ENCODE measurements at places on chromosomes 7 and 10.

DNA sequence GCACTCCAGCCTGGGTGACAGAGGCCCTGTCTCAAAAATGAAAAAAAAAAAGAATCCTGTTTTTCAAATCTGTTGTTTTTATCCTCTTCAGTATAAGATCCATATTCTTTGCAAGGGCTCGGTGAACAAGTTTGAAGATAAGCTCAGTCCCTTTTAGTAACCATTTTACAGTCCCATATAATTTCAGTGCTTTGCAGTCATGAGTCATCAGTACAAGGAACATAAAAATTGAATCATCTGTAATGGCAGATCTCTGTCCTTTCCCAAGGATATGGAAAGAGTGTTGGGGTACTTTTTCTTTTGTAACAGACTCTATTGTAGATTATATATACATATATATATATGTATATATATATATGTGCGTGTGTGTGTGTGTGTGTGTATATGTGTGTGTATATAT lies 52.2 kb upstream of the ZPBP start:
- no peak for DNase-seq

DNA sequence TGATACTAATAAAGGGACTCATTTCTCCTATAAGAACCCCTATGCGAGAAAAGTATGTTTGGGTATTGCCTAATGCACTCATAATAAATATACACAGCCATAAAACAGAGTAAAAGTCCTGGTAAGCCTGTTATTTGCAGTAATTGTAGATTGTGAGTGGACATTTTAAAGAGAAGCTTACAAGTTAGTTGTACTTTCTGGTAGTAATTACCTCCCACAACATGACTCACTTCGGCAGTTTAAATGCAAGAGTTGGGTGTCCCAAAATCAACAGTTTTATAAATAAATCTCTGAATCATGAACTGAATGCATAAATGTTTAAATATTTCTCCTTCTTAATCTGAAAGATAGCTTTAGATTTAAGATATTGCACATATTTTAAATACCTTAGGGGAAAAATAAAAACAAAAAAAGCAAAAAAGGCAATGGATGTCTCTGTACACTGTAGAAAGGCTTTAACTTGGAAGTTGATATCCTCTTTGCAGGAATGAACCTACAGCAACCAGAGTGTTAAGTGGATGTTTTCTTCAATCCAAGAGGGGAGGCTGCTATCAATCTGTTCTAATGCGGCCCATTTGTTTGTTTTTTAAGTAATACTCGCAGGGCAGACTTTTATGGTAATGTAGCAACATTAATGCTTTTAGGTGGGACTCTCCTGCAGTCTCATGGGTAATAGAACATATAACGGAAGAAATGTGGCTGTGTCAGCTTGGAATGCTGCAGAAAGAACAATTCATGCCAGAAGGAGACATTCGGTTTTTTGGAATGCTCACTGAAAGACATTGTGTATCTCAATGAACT lies 57.3 kb upstream of the ZEB1 start:
- no peak for DNase-seq

DNA sequence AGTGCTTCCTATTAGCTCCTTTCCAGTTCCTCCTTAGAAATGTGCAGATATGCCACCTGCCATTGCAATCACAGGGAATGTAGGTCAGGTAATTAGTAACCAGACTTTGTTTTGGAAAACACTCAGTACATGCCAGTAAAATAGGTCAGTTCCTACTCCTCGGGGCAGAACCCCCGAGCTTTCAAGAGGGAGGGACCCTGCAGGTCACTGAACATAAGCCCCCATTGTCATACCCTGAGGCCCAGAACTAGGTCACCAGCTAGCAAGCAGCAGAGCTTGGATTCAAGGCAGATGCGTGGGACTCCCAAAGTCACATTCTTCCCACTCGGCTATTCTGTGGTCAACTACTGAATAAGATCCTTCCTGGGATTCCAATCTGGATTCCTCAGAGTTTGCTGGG lies 104.8 kb downstream of the PPP1R3C start:
- no peak for DNase-seq

- DNase-seq = no peak
Observed at GRCh38 chr10:95544783-95545500, 16.2 kb downstream of the SORBS1 start.

GRCh38 chr7:69367780-69368179 lies 230.5 kb upstream of the AUTS2 start:
- DNase-seq = no peak

- no peak for DNase-seq
Observed at GRCh38 chr10:70458329-70459060, 17.0 kb upstream of the NODAL start.

- DNase-seq = no peak
Observed at GRCh38 chr7:36390199-36391090, 783 bp downstream of the ANLN start.

- DNase-seq = no peak
Observed at GRCh38 chr7:44472843-44473242, 17.6 kb downstream of the NUDCD3 start.

- DNase-seq = no peak
Observed at GRCh38 chr10:128322106-128322505, 195.9 kb upstream of the MKI67 start.

DNA sequence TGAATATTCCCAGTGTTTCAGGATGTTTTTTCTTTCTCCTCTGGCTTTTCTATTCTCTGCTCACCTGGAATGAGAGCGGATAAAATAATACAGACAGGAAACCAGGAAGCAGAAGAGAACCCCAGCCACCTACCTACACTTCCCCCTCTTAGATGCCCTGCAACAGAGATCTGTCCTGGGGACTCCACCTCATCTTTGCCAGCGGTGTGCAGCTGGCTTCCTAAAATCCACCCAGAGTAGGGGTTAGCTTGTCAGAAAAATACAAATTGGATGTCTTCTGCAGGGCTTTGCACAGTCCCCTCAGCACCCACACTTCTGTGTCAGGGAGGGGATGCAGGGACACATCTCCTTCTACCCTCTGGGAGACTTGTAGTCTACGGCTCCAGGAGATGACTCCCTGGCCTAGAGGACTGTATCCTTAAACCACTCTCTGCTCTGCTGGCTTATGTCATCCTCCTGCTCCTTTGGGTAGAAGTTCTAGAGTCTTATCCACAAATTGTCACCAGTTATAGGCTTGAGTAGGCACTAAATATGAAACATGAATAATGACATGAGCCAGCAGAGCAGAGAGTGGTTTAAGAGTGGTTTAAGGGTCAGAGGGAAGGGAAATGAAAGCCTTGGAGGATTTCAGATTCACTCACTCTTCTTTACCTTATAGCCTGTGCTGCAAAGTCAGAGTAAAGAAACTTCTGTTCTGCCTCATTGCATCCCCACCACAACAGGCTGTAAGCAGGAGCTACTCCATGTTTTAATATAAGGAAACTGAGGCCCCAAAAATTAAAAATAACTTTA lies 749.4 kb downstream of the AUTS2 start:
- DNase-seq = no peak

DNA sequence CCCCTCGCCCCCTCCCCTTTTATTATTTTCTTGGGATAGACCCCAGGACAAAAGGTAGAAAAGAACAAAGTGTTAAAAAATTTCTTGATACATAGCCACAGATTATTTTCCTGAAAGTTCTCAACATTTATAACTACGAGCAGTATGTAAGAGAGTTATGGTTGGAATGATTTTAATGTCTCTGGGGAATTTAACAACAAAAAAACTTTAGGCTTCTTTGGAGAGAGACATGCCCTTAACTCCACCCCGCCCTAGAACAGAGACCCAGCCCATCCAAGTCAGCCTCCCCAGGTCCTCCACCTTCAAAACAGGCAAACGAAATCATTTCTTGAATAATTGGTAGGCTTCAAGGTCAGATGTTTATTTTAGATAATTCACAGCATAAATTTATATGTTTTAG lies 97.1 kb downstream of the TCF7L2 start:
- DNase-seq = no peak

GRCh38 chr10:72756674-72757385 lies 64.9 kb downstream of the MCU start:
- DNase-seq = no peak

DNA sequence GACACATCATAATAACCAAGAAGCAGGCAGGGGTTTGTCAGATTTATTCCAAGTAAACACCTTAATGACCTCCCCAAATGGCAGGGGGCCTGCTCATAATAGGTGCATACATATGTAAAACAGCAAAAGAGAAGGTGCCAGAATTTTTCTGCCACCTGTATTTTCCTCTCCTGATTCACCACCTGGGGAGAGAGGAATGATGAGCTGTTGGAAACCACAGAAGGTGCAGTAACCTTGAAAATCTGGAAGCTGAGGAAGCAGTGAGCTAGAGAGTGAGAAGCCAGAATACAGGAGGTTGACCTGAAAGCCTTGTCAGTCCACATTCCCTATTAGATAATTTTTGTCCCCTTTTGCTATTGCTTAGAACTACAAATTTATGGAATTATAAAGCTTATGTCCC lies 46.2 kb upstream of the PDE1C start:
- no peak for DNase-seq

GRCh38 chr7:151372612-151373265 lies 31.1 kb downstream of the NUB1 start:
- DNase-seq = no peak

DNA sequence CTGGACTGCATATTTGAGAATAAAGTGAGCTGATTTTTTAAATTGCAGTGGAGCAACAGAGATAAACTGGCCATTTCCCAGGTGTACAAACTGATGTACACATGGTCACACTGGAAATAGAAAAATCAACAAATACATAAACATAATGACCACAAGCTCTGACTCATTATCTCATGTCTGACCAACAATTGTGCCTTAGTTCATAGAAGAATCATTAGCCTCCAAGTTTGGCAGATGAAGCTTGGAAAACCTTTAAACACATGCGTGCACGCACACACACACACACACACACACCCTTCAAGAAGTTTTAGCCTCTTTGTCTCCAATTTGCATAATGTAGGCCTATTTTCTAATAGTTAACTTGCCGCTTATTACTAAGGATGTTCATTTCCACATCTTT lies 308.9 kb upstream of the POM121L12 start:
- no peak for DNase-seq

DNA sequence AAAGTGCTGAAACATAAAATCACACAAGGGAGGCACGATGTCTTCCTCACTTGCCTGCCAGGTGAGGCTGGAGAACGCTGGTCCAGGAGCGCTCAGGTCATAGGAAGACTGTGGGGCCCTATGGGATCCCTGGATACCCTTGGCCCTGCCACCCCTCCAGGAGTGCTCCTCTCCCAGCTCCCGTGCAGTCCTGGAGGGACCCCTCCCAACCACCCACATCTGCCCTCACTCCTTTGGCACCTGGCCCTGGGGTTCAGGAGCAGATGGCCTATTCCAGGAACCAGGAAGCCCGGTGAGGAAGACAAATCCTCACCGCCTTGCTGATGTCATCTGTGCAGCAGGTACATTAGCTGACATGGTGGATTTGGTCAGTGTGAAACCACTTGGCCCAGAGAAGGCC lies 3.7 kb upstream of the CXCL12 start:
- DNase-seq = no peak
